NT2/D1 (cell line): ENCODE measurements at places on chromosomes 5 and 9.

GRCh38 chr5:150173161-150173560 lies 6.6 kb downstream of the CDX1 start:
- no peak for DNase-seq

GRCh38 chr5:82754759-82755158 lies 322.4 kb downstream of the TMEM167A start:
- DNase-seq, result no peak

DNA sequence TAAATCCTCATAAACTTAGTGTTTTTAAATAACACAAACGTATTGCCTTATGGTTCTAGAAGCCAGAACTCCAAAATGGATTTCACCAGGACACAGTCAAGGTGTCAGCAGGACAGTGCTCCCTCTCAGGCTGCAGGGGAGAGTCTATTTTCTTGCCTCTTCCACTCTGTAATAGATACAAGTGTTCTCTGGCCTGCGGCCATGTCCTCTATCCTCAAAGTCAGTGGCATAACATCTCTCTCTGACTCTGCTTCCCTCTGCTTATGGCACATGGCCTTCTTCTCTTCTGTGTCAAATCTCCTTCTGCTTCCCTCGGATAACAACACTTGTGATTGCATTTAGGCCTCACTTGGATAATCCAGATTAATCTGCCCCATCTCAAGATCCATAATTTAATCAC lies 129.4 kb upstream of the OR13F1 start:
- DNase-seq, result no peak

- no peak for DNase-seq
These were observed 68.6 kb downstream of the NLN start for GRCh38 chr5:65790371-65791163.

DNA sequence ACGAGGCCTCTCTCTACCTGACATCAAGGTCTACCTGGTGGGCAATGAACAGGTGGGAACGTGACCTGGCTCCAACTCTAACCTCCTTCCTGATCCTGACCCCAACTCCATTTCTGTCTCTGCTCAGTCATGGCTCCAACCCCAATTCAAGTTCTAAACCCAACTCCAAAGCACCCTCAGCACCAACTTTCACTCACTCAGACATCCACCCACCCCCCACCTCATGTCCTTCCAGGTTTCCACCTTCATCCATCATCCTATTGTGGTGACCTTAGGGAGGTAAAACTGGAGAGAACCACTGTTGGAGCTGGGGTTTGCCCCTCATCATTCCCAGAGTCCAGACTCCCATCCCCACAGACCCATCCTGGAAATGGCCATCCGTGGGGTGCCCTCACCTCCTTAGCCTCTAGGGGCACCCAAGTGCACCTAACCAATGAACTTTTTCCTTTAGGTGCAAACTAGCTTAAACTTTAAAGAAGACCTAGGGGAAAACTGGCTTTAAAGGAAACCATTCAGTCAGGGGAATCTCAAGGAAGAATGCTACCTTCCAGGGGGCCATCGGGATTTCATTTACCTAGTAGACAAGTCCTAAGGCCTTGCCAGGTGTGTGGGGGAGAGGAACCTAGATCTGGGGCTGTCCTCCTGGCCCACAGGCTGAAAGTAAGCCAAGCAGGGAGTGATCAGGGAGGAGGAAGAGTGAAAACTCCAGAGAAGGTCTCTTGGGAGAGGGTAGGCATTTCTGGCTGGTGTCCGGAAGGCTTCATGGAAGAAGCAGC lies 11.3 kb downstream of the RGS14 start:
- DNase-seq, result no peak

- DNase-seq, result peak; percentile 11
These were observed 50.1 kb upstream of the RETREG1 start for GRCh38 chr5:16666883-16667398.

DNA sequence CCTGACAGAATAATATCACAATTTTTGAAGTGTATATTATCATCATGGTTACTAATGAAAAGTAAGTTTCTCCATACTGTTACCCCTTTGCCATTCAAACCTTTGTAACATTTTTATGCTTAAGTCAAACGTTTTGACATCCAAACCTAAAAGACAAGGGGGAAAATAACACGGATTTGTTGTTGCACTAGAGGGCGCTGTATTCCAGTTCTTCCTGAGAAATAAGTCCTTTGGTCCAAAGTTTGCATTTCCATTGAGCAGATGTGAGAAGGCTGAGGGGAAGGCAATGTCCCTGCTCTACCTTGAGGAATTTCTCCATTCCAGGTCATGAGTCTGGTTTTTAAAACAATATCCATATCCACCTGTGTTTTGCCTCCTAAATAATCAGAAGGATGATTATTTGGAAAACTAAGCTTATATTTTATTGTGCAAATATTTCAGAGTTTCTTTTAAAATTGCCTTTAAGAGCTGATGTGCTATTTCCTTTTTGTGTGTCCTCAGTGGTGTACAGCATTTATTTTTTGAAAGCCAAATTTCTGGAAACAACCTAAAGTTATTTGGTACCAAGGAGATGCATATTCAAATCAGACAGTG lies 9.7 kb downstream of the LECT2 start:
- DNase-seq, result peak; percentile 66

- DNase-seq, result no peak
These were observed 82.7 kb downstream of the HSD17B3 start for GRCh38 chr9:96219026-96219899.

DNA sequence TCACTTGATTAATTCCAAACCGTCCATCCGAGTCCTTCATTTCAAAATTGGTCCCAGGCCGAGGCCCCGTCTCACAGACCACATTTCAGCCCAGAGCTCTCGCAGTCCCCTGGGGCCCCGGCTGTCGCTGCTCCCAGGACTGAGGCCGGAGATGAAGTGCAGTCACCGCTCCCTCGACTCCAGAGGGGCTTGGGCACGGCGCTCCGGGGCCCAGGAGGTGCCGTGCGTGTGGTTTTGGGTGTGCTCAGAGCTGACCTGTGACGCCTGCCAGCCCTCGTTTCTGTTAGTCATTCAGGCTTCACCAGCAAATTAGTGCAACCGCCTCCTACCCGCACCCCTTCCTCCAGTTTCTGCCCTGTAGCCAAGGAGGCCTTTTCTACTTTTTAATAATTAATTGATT lies 48.7 kb upstream of the PHYKPL start:
- DNase-seq, result no peak

DNA sequence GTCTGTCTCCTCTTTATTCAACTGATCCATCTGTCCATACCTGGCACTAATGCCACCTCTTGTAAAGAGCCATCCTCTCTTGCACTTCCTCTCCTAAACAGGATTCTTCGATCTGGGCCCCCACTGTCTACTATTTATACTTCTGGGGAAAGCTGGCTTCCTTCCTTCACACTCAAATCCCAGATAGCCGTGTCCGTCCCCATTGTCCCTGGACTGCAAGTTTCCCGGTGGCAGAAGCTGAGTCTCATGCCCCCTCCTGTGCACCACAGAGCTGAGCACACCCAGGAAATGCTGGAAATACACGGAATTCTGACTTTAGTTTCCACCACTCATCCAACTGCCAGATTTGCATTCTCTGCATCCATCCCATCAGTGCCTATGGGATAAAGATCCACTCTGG lies 84.0 kb downstream of the MARCHF11 start:
- no peak for DNase-seq

DNA sequence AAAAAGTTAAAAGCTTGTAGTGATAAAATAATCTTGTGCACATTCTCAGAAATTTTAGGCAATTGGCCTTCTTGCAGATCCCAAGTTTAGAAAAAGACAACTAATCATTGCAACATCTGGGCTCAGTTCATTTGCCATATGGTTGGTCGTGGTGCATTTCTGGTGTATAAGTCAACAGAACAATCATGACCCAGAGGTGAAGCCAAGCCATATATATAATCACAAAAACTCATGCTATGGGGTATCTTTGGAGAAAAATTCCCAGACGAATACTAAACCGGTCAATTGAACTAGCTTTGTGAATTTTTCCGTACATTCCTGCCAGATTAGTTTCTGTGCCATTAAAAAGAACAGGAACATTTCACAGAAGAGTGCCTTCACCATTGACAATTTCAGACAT lies 50.3 kb downstream of the FYB1 start:
- no peak for DNase-seq

DNA sequence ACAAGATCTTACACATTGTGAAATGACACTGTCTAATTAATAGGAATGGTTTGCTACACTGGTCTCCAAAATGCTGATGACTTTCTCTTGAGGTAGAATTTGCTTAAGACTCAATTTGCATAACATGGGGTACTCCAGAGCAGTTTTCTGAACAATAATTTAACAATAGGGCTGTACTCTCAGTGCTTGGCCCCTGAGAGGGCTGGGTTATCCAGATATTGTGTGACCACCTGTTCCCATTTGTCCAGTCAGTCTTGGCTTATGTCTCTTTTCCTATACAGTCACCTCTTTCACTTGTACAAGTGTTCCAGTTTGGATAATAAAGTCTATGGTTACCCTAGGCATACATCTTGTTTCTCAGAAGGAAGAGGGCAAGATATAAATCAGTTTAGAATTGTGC lies 17.9 kb downstream of the ZSWIM6 start:
- no peak for DNase-seq

GRCh38 chr9:16516891-16517290 lies 353.6 kb downstream of the BNC2 start:
- no peak for DNase-seq

DNA sequence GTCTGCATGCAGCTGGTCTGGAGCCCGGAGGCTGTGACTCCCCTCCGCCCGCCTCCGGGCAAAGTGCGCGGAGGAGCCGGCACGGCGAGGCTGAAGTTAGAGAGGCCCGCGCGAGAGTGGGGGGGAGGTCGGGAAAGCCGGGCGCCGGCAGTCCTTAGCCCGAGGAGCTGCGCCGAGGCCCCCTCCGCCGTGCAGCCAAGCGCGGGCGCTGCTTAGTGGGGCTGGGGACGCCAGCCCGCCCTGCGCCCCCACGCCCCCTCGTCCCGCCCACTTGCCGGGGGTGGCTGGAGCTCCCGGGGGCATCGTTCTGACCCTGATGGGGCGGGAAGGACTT lies 403 bp downstream of the NINJ1 start:
- DNase-seq, result no peak

GRCh38 chr5:63564789-63565188 lies 397.5 kb downstream of the HTR1A start:
- DNase-seq, result no peak

GRCh38 chr5:42854795-42855194 lies 43.1 kb upstream of the SELENOP start:
- no peak for DNase-seq

DNA sequence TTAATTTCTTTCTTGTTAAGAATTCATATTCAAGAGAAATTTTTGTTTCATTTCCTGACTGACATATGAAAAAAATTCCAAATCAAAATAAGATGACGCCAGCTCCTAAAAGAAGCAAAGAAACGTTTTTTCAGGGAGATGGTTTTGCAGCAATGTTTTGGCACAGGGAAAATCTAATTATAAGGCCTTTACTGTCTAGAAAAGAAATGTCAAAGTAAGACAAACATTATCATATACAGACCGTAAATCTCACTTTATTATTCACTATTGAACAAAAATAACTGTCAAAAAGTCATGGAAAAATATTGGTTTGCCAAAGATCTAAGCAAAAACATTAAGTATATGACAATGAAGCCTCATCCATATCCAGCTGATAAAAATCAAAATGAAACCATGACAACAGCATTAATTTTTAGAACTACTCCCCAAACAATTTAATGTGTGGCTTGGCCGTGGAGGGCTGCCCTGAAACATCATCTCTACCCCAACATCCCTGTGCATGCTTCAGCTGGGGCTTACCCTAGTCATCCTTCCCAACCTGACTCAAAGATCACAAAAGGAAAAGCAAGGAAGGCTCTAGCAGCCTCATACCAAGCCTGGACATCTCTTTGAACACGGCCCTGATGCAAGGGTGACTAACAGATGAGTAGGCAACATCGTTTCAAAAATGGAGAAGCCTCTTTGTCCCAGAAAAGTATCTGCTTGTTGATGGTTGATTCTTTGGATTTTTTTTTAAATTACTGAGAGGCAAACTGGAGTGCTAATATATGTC lies 95.6 kb downstream of the ARSB start:
- no peak for DNase-seq

DNA sequence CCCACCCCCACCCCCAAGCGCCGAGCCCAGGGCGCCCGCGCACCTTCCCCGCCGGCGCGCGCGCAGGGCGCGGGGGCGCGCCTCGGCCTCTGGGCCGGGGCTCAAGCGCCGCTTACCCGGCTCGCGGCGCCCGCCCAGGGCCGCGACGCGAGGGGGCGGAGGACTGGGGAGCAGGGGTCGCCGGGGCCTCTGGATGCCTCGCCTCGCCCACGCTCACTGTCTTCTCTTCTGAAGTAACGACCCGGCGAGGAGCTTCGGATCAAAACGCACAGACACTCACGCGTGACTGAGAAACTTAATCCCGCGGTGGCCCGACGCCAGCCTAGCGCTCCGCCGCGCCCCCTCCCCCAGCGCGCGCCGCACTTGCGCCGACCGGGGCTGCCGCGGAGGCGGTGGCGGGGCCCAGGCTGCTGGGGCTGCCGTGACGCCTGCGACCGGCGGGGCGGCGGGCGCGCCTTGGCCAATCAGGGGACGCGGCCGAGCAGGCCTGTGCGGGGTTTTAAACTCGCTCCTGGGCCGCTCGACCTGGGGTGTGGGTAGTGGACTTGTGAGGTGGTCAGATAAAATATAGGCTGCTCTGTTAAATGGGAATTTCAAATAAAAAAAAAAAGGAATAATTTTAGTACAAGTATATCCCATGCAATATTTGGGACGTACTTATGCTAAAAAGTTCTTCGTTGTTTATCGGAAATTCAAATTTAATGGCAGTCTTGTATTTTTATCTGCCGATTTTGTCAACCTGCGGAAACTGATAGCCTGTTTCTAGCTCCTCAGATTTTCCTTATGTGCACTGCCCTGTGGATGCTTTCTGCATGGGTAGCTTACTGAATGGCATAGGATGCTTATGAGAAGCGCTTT lies at the start of gene MPDZ:
Gene MPDZ (minus strand): TSS at position 409 of the 858 bp plus-strand sequence. CDS start 29,377 bp downstream, outside the sequence.
- DNase-seq, result peak; percentile 44

DNA sequence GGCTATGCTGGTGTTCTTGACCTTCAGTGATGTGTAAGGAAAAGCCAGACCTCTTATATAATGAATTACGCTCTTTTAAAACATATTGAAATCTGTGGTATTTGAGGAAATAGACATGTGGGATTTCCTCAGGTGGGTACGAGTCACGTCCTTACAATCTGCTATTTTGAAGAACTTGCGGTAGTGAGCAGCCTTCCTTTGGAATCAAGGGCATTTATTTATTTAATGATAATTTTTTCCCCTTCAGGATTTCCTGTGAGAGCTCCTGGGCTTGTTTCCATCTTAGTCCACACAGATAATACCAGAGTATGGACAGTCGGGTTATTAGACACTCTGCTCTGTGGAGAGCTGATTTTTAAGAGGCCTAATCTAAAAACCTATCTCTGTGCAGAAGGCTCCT lies 167.9 kb downstream of the ARHGEF28 start:
- DNase-seq, result no peak

GRCh38 chr9:4739587-4740387 lies 1.2 kb downstream of the AK3 start:
- no peak for DNase-seq
